ENCODE measurements at places on chromosomes 1 and 21.

DNA sequence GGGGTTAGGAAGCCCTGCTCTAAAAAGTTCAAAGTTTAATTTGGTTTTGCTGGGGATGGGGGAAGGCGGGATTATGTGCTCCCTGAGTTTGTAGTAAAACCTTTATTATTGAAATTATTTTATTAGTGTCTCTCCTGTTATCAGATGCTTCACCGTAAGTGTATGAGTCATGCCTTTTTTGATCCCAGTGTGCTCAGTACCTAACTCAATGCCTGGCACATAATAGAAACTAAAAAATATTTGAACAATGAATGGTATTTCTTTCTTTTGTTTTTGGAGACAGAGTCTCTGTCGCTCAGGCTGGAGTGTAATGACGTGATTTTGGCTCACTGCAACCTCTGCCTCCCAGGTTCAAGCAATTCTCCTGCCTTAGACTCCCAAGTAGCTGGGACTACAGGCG, 6.4 kb downstream of the SNRPE start:
- DNase-seq: no peak

GRCh38 chr1:67766141-67766978, 66.9 kb downstream of the GNG12 start:
- no peak for DNase-seq

DNA sequence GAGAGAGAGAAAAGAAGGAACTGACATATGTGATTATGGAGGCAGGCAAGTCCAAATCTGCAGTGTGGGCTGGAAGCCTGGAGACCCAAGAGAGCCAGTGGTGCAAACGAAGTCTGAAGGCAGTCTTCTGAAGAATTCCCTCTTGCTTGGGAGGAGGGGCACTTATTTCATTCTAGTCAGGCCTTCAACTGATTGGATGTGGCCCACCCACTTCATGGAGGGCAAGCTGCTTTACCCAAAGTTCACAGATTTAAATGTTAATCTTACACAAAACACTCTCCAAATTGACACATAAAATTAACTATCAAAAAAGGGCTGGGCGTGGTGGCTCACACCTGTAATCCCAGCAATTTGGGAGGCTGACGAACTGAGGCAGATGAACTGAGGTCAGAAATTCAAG, 103.5 kb upstream of the RAB3GAP2 start:
- no peak for DNase-seq

- DNase-seq: no peak
Measured at GRCh38 chr1:168365719-168366479, 85.2 kb downstream of the TBX19 start.

DNA sequence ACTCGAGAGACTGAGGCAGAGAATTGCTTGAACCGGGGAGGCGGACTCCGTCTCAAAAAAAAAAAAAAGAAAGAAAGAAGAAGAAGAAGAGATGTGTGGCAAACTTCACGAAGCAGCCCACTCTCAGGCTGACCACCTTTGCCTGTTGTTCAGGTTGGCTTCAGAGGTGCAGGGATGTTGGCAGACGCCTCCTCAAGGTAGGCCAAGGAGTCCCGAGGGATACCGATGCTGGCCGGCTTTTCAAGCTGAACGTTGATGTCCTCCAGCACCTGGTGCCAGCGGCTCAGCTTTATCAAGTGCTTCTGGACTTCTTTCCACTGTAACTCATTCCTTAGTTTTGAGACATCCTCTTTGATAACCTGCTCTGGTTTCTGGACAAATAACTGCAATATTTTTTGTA, 243.8 kb upstream of the ADGRL2 start:
- DNase-seq: no peak

Data from iPS DF 6.9 (cell line).